ENCODE measurements at places on chromosomes 6 and 20.
A peak's percentile ranks its signal among the peaks of the same experiment; 100 is the strongest.

DNA sequence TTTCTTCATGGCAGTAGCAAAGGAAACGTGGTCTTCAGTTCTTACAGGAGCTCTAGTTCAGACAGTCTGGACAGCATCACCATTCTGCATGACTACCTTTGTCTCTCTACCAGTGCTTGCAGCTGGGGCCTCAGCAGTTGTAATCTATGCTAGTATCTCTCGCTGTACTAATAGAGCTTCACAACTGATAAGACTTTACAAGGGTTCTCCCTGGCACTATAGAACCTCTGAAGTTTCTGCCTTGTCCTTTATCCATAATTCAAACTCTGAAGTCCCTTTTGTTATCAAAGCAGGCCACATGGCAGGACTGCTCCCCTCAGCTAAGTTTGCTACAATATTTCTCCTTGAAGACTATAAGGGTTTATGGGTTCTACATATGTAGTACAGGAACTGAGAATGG is 842.1 kb upstream of the ADGRB3 start:
- no peak for DNase-seq

DNA sequence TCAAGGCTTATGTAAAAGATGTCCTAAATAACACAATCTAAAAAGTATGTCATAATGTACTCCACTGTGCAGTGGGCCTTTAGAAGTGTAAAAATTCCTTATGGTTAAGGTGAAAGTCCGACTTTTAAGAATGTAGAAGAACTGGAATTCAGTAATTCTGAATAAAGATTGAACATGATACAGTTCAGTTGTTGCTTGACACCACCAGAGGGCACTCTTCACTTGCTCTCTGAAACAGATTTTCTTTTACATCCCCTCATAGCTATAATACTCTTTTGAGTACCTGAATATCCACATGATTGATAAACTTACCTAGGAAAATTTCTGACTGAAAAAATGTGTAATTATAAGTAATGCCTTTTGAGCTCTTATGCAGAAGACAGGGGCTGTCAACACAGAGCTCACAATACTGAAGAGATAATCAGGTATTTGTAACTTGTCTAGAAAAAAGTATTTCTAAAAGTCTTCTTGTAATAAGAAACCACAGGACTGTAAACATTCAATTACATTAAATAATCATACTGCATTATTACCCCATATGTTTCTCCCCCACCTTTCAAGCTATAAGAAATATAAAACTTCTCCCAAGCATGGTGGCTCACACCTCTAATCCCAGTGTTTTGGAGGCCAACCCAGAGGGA is 92.1 kb downstream of the POPDC3 start:
- peak; percentile 21 for DNase-seq

DNA sequence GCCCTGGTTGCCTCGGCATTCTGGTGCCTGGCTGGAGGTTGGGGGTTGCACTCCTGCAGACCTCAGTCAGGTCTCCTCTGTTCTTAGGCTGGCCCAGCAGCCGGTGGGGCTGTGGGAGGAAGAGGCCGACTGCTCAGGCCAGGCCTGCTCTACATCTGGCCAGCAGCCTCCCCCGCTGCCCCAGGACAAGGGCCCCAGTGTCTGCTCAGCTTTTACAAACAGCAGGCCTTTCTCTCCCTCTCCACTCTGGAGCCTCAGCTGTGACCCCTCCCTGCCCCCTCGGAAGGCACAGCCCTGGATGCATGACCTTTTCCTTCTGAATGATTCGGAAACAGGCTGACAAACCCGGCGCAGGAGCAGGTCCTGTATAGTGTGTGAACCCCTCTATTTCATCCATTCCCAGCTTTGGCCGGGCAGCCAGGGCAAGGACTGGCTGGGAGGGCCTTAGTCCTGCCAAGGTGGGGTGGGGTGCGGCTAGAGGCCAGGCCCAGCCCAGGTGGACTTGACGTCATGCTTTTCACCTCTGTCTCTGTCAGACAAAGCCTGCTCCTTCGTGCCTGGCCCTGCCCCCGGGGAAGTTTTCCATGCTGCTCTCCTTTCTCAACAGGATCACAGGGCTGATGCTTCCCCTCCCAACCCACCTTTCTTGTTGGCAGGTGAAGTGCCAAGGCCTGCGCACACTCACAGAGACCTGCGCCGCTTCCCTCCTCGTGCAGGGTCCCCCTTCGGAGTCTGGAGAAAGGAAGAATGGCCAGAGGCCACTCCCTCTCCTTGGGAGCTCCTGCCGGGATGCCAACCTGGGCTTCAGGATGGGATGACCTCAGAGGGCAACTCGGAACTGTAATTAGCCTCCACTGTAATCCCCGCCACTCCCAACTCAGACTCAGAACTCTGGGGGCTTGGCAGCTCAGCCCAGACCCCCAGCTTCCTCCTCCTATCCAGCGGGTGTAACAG is 10.1 kb upstream of the ITPR3 start:
- DNase-seq = no peak

DNA sequence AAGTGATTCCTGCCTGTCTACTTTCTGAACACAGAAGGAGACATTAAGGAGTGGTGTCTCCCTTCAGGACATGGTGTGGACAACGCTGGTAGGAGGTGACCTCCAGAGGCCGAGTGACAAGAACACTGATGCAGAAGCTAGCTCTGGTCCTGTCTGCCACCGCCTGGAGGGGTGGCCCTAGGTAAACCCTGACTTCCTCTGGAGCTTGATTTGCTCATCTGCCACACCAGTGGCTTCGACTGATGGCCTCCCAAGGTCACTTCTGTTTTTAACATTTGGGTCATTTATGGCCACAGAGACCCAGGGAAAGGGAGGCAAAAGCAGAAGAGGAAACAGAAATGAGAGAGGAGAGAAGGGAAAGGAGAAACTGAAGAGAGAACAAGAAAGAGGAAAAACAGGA is 49.4 kb upstream of the SLC22A23 start:
- no peak for DNase-seq
